ENCODE measurements at places on chromosomes 6 and 20.
A peak's percentile ranks its signal among the peaks of the same experiment; 100 is the strongest.

DNA sequence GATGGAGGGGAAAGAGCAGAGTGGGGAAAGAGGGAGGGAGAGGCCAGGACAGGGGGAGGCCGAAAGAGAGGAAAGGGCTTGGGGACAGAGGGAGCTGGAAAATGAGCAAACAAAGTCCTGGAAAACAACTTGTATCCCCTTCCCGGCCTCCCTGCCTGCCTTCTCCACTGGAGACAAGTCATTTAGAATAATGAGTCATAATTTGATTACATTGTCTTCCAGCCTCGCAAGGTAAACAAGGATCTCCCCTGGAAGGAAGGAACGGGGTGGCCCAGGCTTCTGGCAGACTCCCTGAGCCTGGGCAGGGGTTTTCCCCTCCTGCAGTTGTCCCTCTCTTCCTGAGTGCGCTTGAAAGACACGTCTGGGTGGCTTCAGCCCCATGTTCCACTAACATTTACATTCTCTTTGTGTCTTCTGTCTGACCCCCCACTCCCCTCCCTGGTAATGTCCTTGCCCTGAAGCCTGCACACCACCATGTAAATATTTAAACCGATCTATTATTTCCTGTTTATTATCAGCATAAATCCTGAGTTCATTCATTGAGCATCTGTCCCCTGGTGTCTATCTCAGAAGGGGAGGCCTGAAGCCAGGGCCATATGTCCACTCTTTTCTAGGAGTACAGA is 12.1 kb upstream of the MRPS18A start:
- H3K27me3 ChIP-seq = no peaks in the 10 kb centered on the region
- H3K36me3 ChIP-seq = no peaks in the 10 kb centered on the region

DNA sequence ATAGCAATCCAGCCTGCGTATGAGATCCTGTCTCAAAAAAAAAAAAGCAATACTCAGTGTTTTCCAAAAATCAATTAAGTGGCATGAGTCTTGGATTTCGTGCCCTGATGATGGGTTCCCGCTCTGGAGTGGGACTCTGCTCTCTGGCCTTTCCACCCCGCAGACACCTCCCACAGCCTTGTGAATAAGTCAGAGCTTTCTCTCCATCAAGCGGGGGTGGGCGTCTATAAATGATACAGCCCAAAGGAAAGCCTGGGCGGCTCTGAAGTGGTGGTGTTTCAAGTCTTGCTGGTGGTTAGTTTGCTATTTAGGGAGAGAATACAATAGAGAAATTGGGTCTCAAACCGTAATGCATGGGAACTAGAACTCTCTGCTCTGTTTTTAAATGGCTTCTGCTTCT is 52.5 kb upstream of the TAGAP start:
- no peaks in the 10 kb centered on the region for H3K27me3 ChIP-seq
- H3K4me1 ChIP-seq = no peaks in the 10 kb centered on the region
- no peak for DNase-seq
- no peak overlapping the region for H3K27ac ChIP-seq

- peak; percentile 93 for DNase-seq
- no peaks in the 10 kb centered on the region for H3K27me3 ChIP-seq
- H3K4me1 ChIP-seq = peaks cover 10% of the 10 kb centered on the region
- H3K4me3 ChIP-seq = no peak overlapping the region
- H3K27ac ChIP-seq = peak overlapping the region; percentile 37
These were observed 191.5 kb upstream of the BMP2 start for GRCh38 chr20:6575912-6576401.

DNA sequence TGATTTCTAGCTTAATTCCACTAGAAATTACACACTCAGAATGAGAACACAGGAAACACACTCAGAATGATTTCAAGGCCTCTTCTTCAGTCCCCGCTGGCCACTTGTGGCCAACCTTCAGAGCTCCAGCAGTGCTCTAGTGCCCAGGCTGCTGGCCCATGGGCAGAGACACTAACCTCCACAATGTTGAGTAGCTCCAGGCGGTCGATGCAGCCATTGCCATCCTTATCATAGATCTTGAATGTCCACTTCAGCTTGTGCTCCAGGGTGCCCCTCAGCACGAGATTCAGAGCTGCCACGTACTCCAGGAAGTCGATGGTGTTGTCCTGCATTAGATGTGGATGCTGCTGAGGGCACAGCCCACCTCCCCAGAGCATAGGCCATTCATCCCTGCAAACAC is 6.3 kb downstream of the GUCA1B start:
- H3K4me3 ChIP-seq = no peak overlapping the region
- no peaks in the 10 kb centered on the region for H3K36me3 ChIP-seq
- no peak for DNase-seq
- H3K27ac ChIP-seq = no peak overlapping the region

DNA sequence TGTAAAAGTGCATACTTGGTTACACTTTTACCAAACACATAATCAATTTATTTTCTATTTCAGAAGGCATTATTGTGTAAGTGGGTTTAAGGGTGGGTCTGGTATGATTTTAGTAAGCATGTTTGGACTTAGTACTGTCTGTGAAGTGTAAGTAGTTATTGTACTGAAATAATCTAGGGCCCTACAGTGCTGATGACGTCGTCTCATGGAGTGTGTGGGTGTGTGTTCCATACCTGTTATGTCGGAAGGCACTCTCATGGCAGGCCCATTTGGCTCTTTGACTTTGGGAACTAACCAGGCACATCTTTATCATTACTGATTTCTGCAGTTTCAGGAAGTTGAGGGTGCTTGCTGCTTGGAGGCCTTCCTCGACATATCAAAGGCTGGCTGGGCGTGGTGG is 155.1 kb downstream of the SASH1 start:
- no peaks in the 10 kb centered on the region for H3K36me3 ChIP-seq
- no peak overlapping the region for H3K27ac ChIP-seq
- H3K4me3 ChIP-seq = no peak overlapping the region

DNA sequence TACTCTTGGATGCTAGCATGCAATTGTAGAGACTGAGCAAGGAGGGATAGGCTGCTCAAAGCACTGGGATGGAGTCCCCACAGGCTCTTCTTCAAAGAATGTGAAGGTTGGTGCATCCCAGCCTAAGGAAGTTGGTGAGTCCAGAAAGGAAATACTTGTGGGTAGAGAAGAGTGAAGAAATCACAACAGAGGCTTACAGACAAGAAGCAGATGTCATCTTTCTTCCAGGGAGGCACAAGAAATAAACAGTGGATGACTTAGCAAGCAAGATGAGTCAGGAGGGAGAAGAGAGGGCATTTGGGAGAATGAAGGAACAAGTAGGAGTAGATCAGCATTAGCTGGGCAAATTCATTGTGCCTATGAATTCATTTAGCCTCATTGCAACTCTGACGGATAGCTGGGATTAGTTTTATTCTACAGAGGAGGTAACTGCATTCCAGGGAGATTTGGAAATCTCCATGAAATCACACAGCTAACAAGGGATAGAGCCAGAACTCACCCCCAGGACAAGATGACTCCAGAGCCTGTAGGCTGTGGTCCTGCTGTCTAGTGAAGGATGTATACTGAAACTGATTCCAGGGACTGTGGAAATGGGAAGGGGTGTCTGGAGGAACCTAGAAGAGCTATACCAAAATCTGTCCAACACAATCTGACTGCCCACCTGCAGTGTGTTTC is 125.8 kb upstream of the SPTLC3 start:
- no peaks in the 10 kb centered on the region for H3K27me3 ChIP-seq
- H3K4me3 ChIP-seq = no peak overlapping the region
- no peaks in the 10 kb centered on the region for H3K36me3 ChIP-seq
- no peak for DNase-seq
- no peaks in the 10 kb centered on the region for H3K4me1 ChIP-seq

DNA sequence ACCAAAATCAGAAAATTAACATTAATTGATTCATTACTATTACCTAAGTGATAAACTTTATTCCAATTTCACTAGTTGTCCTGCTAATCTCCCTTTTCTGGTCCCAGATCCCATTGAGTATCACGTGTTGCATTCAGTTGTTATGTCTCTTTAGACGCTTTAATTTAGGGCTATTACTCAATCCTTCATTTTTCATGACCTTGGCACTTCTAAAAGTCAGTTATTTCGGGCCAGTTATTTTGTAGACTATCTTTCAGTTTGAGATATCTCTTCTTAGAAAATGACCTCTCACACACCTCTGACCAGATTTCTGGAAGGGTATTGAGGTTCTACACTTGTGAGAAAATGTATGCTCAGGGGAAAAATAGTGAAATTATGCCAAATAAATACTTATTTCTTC is 34.0 kb upstream of the TASP1 start:
- no peak overlapping the region for H3K27ac ChIP-seq
- no peak for DNase-seq
- no peaks in the 10 kb centered on the region for H3K4me1 ChIP-seq
- H3K4me3 ChIP-seq = no peak overlapping the region

GRCh38 chr6:36375644-36376155 is 11.8 kb downstream of the ETV7 start:
- H3K27ac ChIP-seq = no peak overlapping the region
- DNase-seq = no peak
- no peaks in the 10 kb centered on the region for H3K4me1 ChIP-seq
- H3K27me3 ChIP-seq = no peaks in the 10 kb centered on the region
- H3K36me3 ChIP-seq = no peaks in the 10 kb centered on the region

GRCh38 chr6:36622901-36623546 is 28.9 kb downstream of the SRSF3 start:
- H3K27ac ChIP-seq = no peak overlapping the region
- no peak overlapping the region for H3K4me3 ChIP-seq
- no peak for DNase-seq
- no peaks in the 10 kb centered on the region for H3K4me1 ChIP-seq
- H3K36me3 ChIP-seq = no peaks in the 10 kb centered on the region

DNA sequence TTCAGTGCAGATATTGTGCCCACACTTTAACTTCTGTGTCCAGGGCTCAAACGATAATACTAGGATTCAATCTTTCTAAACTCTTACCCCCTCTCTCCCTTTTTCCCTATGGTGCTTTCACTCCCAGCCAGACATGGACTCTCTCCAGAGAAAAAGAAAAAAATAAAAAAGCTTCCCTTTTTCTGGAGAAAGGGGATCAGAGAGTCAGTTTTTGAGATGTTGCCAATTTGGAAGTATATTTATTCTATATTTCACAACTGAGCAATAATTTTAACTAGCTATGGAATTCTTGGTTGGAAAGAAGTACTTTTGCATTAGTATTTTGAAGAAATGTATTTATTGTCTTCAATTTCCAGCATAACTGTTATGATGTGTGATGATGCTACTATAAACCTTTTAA is 72.2 kb upstream of the ZFP64 start:
- H3K4me3 ChIP-seq = no peak overlapping the region
- DNase-seq = no peak
- H3K27me3 ChIP-seq = no peaks in the 10 kb centered on the region
- H3K36me3 ChIP-seq = no peaks in the 10 kb centered on the region

GRCh38 chr6:170018422-170018935 is 267.1 kb downstream of the ERMARD start:
- H3K27ac ChIP-seq = no peak overlapping the region
- no peaks in the 10 kb centered on the region for H3K4me1 ChIP-seq
- H3K4me3 ChIP-seq = no peak overlapping the region
- no peaks in the 10 kb centered on the region for H3K36me3 ChIP-seq
- no peak for DNase-seq

- peak within 1 kb of the TSS; percentile 70 for H3K4me3 ChIP-seq
- peaks cover 6% of the 10 kb centered on the region for H3K4me1 ChIP-seq
- H3K27me3 ChIP-seq = peaks cover 2% of the 10 kb centered on the region
- H3K27ac ChIP-seq = peak within 1 kb of the TSS; percentile 92
- DNase-seq = peak; percentile 84
These were observed at the start of gene DSP for GRCh38 chr6:7541175-7542064. Gene DSP, plus strand, starts transcription at chr6:7541671. Its CDS starts 245 bp downstream, at chr6:7541916.

GRCh38 chr6:8879334-8879733 is 444.0 kb upstream of the SLC35B3 start:
- no peaks in the 10 kb centered on the region for H3K36me3 ChIP-seq
- H3K27me3 ChIP-seq = no peaks in the 10 kb centered on the region
- H3K4me1 ChIP-seq = no peaks in the 10 kb centered on the region
- no peak overlapping the region for H3K4me3 ChIP-seq
- H3K27ac ChIP-seq = no peak overlapping the region
- peak; percentile 7 for DNase-seq

DNA sequence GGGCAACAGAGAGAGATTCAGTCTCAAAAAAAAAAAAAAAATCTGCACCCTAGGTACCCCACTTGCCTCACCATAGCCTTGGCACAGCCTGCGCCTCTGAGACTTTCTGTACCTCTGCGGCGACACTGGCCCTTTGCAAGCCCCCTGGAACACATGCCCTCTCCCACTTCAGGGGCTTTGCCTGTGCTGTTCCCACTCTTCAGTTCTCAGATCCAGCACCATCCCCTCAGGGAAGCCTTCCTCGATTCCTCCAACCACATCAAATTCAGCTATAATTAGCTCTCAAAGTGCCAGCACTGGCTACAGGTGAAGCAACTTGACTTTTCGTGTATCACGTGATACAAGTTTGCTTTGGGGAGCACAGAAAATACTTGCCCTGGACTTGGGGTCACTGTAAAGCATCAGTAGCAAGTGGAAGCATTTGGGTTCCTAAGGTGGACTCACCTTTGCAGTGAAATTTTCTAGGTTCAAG is 2.1 kb upstream of the UBE2V1 start:
- no peaks in the 10 kb centered on the region for H3K36me3 ChIP-seq
- DNase-seq = no peak
- peaks cover 6% of the 10 kb centered on the region for H3K4me1 ChIP-seq
- H3K27me3 ChIP-seq = no peaks in the 10 kb centered on the region
- H3K27ac ChIP-seq = no peak overlapping the region
- H3K4me3 ChIP-seq = peak overlapping the region; percentile 75

GRCh38 chr6:124190256-124190655 is 386.6 kb downstream of the NKAIN2 start:
- H3K27me3 ChIP-seq = no peaks in the 10 kb centered on the region
- H3K4me1 ChIP-seq = no peaks in the 10 kb centered on the region
- DNase-seq = peak; percentile 65
- no peak overlapping the region for H3K27ac ChIP-seq
- no peaks in the 10 kb centered on the region for H3K36me3 ChIP-seq

- no peaks in the 10 kb centered on the region for H3K27me3 ChIP-seq
- no peaks in the 10 kb centered on the region for H3K36me3 ChIP-seq
- H3K4me1 ChIP-seq = no peaks in the 10 kb centered on the region
- no peak for DNase-seq
- H3K27ac ChIP-seq = no peak overlapping the region
These were observed 15.4 kb downstream of the SERAC1 start for GRCh38 chr6:158152659-158153058.

- H3K4me1 ChIP-seq = no peaks in the 10 kb centered on the region
- DNase-seq = no peak
- no peak overlapping the region for H3K27ac ChIP-seq
- H3K36me3 ChIP-seq = no peaks in the 10 kb centered on the region
These were observed 295.1 kb downstream of the ALDH8A1 start for GRCh38 chr6:134654751-134655150.

- DNase-seq = no peak
- H3K27ac ChIP-seq = peak overlapping the region; percentile 38
- no peaks in the 10 kb centered on the region for H3K27me3 ChIP-seq
- H3K36me3 ChIP-seq = no peaks in the 10 kb centered on the region
These were observed 174.2 kb downstream of the ANKRD60 start for GRCh38 chr20:58054082-58054779.

DNA sequence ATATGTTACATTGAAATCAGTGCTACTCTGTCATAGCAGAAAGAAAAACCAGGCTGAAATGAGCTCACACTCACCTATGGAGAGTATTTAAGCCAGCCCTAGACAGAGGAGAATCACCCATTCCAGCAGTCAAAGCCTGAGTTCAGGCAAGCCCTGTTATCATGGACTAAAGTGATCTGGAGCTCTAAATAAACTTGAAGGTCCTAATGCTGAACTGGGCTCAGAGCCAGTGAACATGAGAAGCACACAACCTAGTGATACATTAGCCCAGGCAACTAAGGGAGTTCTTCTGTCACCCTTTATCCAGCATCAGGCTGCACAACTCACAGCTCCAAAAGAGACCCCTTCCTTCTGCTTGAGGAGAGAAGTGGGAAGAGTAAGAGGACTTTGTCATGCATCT is 425.0 kb downstream of the COL12A1 start:
- H3K27ac ChIP-seq = no peak overlapping the region
- H3K4me1 ChIP-seq = no peaks in the 10 kb centered on the region
- no peak overlapping the region for H3K4me3 ChIP-seq
- no peaks in the 10 kb centered on the region for H3K36me3 ChIP-seq
- no peak for DNase-seq
- no peaks in the 10 kb centered on the region for H3K27me3 ChIP-seq

Measured in mesendoderm (in vitro differentiated cells).